Kidney tubule cell (primary cell): ENCODE measurements at places on chromosomes 2 and 18.

- no peak for DNase-seq
Measured at GRCh38 chr2:147689220-147689909, 155.5 kb upstream of the ACVR2A start.

GRCh38 chr2:26033270-26033817 is 540 bp upstream of the RAB10 start:
- peak; percentile 87 for DNase-seq

DNA sequence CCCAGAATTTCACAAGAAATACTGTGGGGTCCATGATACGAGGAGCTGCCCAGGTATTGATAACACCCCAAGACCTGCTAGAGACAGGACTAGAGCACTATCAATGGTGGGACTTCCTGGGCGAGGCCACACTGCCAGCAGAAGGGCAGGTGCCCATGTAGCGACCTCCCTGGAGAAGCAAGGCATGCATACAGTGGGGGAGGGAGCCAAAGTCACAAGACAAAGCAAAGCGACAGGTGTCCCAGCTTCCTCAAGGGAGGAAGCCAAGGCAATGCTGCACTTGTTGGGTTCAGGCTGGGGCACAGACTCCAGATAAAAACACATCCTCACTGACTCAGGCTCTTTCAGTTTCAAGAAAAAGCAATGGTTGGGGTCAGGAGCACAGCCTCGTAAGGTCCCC is 7.5 kb downstream of the CD207 start:
- DNase-seq, result no peak

DNA sequence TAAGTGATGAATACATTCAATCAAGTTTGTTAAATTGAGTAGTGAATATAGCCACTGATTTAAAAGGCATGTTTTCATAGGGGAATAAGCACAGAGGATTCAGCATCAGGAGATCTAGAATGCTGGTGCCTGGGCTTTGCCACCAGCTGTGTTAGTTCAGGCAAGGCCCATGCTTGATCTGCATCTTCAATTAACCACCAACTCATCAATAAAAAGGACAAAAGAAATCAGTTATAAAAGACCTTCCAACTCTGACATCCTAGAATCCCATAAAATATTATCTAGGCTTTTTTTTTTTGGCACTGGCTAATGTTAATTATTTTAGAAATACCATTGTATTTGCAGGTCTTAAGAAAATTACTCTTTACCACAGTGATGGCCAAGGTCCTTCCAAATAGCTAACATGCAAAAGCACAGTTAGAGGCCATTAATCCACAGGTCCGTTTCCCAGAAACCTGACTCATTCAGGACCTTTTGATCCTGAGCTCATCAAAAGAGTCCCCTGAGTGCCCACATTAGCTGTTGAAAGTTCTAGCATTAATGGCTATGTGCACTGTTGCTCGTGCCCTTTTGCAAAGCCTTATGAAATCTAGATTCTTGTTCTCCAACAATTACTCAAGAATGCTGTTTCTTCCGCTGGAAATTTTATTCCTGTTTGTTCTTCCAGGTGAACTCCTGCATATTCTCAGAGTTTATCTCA is 170.0 kb downstream of the CYRIA start:
- DNase-seq, result peak; percentile 28

DNA sequence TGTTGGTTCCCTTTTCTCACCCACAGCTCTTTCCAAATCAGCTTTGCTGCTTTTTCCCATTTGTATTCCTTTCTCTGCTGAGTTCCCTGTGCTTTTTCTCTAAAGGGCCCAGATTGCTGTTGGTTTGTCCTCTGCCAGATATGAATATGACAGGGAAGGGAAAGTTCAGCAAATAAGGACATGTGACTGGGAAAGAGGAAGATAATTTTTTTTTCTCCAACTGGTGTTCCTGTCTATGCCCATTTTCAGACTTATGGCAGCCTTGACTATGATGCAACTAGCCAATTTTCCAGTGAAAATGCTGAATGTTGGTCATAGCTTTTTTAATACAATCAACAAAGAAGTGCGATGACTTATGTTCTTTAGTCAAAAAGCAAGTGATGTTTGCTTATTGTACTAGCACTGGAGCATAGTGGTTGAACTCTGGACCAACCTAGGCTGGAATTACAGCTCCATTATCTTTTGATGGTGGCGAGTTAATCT is 7.7 kb downstream of the MDH1 start:
- no peak for DNase-seq

DNA sequence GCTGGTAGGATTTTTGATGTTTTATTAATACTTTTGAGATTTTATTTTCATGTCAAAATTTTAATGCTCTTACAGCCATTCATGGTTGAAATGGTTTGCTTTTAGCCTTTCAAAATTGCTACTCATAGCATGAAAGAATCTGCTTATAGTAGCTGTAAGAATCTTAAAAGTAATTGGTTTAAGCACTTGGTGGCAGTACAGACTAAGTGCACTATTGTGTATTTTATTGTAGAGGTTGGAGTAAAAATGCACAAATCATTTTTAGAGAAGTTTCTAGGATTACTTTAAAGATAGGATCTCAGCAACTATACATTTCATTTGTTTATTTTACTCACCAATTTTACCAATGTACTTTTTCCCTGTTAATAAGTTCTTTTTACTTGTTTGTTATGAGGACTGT is 205.8 kb downstream of the SPAG16 start:
- DNase-seq, result no peak

DNA sequence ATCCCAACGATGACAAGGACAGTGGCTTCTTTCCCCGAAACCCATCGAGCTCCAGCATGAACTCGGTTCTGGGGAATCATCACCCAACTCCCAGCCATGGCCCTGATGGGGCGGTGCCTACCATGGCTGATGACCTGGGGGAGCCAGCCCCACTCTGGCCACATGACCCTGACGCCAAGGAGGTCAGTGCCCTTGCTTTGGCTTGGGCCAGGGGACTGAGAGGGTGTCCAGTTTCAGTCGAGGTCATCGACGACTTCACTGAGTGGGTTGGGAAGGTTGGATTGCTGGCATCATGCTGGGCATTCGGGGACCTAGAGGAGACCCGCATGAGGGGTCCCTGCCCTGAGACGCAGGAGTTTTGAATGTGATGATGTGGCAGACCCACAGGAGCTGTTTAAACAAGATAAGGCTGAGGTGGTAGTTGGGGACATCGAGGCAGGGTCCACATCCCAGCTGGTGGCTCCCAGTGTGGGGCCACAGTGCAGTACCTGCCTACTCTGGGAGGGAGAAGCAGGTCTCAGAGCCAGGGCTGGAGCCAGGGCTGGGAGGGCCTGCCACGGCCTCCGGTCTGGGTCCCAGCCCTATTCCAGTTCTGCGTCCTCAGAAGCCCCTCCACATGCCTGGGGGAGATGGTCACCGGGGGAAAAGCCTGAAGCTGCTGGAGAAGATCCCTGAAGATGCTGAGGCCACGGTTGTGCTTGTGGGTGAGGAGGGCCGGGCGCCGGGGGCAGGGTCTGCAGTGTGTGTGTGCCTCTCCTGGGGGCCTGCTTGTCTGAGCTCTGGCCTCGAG is 6.0 kb downstream of the SLC4A3 start:
- DNase-seq, result no peak
